Lower leg skin (tissue), 4 donors: ENCODE measurements at places on chromosomes 4 and X. TPM values are rescaled to one million over a fixed set of nuclear protein-coding genes. Genes with fewer than 3 reads are reported as not detected.

The ELOVL6 gene
- 15.9 TPM for total RNA-seq

- DNase-seq: no peak
Measured at GRCh38 chr4:163382178-163382869, 38.6 kb downstream of the NPY5R start.

The SORCS2 gene
- total RNA-seq: 1.1 TPM

DNA sequence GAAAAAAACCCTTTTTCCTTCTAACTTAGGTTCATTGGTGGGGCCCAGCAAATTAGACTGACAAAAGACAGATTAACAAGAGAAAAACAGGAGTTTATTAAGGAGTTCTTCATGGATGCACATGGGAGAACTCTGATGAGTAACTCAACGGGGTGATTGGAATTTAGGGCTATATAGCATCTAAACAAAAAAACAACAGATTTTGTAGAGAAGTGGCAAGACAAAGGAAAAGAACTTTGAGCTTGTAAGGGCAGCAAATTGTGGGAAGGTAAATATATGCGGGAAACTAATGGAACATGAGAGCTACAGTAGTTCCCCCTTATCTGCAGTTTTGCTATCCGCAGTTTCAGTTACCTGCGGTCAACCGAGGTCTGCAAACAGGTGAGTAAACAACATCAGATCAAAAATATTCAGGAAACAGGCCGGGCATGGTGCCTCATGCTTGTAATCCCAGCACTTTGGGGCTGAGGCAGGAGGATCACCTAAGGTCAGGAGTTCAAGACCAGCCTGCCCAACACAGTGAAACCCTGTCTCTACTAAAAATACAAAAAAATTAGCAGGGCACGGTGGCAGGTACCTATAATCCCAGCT, 573.6 kb downstream of the ADGRL3 start:
- DNase-seq: no peak

The RADX gene
- total RNA-seq: 5.1 TPM

- DNase-seq: no peak
Measured at GRCh38 chrX:4830880-4831557, 1117.6 kb upstream of the PRKX start.

DNA sequence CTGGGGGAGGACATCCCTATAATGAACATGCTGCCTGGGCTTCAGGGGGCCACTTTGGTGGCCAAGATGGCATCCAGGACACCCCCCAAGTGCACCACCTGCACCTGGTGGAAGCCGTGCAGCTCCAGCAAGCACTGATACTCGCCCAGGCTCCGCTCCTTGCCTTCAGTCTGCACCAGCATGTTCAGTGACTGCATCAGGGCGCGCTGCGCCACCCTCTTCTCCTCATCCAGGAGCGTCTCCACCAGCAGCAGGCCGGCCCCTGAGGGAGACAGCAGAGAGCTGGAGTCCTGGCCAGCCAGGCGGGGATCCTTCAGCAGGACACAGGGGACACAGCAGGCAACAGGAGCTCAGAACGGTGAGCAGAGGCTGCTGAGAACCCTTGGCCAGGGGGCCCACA, 11.3 kb upstream of the SLC25A6 start:
- no peak for DNase-seq

DNA sequence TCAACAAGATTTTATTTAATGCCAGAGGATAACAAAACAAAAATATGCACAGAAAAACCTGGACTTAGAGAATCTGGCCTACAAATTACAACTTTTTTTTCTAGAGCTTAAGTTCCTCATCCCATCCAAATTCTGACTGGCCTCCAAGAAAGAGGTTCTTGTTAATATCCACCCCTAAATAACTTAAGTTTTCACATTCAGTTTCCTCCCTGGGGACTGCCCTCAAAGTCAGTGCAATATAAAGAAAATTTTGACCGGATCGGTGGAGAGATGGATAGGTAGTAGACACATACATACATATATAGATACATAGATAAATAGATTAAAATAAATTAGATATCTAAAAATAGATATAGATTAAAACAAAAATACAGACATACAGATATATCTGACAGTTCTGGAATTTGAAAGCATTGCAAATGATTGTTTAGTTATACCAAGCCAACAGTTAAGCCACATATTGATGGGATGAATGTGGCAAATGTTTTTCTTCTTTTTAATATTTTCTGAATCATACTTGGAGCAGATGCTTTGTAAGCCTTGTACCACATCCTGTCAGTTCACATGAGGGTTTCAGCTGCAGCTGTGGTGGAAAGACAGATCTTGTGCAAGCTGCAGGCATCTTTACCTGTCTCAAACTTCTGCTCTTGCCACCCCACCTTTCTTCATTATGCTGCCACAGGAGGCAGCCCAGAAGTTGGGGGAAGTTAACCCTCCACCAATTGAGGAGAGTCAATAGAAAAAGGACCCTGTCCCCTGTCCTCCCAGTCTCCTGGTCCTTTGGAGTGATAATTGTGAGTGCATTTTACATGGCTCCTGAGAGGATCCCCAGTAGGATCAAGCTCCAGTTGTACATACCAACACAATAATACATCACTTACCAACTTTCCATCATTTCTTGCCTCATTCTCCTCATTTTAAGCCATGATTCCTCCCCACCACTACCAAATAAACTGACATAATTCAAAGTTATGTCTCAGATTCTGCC, 58.5 kb upstream of the PRDM8 start:
- DNase-seq: no peak

GRCh38 chr4:67954890-67955289, 8.4 kb downstream of the TMPRSS11A start:
- DNase-seq: no peak

GRCh38 chrX:17836830-17837229, 24.3 kb downstream of the RAI2 start:
- no peak for DNase-seq

The FMR1NB gene
- not detected for total RNA-seq

DNA sequence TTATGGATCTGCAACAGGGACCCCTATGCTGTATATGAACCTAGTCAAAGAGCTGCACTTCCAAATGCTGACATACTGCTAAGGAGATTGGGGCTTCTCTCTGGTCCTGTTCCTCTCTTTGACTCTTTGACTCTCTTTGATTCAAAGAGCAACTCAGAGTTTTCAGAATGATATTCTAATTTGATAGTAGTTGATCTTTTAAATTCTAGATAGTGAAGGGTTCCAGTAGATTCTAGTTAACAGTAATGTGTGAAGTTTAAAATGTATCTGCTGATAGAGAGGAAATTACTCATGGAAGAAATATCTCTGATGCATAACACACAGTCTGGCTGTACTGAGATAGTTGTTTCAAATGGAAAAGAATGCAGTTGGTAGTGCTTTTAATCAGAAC, 239.1 kb downstream of the RASL11B start:
- no peak for DNase-seq

The TASL gene
- total RNA-seq: 0.34 TPM

GRCh38 chr4:56972809-56973208, 4.6 kb downstream of the NOA1 start:
- DNase-seq: no peak

- no peak for DNase-seq
Measured at GRCh38 chrX:148080593-148080992, 99.5 kb downstream of the FMR1NB start.

The GATA1 gene
- not detected for total RNA-seq

The VCX3B gene
- total RNA-seq: 0.51 TPM

- DNase-seq: no peak
Measured at GRCh38 chr4:53322696-53323095, 43.2 kb downstream of the SCFD2 start.

- DNase-seq: no peak
Measured at GRCh38 chr4:87342872-87343271, 20.2 kb upstream of the HSD17B13 start.

- no peak for DNase-seq
Measured at GRCh38 chr4:92636038-92636806, 332.5 kb downstream of the GRID2 start.

The RAB39B gene
- 0.16 TPM for total RNA-seq
